Memory B cell (primary cell): ENCODE measurements at places on chromosomes 2 and 18.

- no peak for DNase-seq
These were observed 96.3 kb downstream of the B3GNT2 start for GRCh38 chr2:62292190-62292589.

DNA sequence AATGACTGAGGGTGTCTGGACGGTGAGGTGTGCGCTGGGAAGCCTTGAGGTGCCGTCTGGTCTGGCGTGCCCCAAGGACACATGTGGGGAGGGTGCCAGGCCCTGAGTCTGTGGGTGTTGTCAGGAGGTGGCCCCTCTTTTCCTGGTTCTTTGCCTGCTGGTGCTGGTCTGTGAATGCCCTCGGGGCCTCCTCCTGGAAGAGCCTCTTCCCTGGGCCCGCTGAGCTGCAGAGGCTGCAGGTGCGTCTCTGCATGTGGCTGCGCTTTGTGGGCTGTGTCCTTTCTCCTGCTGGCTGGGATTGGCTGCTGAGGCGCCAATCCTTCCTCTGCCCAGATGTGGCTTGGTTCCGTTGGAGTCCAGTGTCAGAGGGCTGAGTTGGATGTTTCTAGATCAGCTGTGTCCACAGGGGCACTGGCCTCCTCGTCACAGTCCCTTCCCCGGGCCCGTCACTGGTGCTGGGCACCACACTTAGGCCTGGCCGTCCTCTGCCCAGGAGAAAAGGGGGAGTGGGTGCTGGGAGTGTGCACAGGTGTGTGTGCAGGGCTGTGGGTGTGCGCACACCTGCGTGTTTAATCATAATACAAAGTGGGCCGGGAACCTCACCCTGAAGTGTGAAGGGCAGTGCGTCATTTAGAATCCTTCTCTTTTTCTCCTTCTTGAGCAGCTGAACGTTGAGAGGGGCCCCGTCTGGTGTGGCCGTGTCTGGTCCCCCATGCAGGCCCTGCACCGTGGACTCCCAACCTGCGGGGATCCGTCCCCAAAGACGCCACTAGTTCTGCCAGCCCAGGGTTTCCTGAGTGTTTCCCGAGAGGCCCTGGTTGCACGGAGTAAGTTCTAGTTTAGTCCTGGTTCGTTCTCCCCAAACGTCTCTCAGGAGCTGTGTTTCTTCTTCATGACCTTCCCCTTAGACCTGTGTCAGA is 35.5 kb downstream of the RTP5 start:
- DNase-seq = no peak

- DNase-seq = no peak
These were observed 418.7 kb downstream of the MEIS1 start for GRCh38 chr2:66853585-66853984.

- no peak for DNase-seq
These were observed 4.2 kb downstream of the TFPI start for GRCh38 chr2:187549951-187550555.

DNA sequence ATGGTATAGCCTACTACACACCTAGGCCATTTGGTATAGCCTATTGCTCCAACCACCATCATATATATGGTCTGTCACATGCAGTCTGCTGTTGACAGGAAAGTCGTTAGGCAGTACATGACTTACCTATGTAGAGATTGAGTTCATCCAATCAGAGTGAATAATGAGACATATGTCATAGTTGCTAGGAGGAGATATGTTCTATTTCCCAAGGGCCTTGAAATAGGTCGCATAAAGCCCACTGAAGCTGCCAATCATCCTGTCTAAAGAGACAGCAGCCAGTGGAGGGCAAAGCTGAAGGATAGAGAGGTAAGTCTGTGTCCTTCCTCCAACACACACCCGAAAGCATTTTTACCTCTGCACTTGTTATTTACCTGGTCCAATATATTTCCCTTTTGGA is 263.4 kb downstream of the PTPRM start:
- no peak for DNase-seq

DNA sequence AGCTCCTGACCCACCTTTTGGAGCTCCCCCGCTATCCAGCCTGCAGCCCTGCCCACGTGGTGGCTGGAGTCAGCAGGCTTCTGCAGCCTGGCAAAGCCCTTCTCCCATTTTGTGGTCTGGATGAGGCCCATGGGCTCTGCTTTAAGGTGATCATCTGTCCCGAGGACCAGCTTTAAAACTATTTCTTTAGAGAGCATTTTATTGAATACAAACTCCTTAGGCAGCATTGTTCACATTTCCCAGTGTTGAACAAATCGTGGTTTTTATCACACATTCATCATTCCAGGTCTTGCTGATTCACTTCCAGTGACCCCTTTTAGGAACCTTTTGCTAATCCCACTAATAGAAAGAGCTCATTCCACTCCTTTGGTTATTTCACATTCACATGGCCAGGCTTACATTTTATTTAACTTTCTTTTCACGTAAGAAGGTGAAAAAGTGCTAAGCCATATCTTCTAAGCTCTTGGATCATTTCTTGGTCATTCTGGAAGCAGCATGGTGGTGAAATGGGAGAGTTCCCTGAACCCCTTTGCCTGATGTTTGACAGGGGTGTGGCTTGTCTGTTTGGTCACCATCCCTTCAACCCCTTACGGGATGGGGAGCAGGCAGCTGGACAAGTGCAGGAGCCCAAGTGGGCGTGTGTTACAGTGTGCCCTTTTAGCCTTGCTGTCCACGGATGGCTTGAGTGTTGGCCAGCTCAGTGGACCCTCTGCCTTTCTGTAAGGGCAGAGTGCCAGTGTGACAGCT is 80.4 kb upstream of the RAPGEF4 start:
- DNase-seq = no peak

GRCh38 chr18:74299746-74300145 is 8.0 kb upstream of the CYB5A start:
- no peak for DNase-seq

- no peak for DNase-seq
These were observed 667 bp upstream of the SCYGR4 start for GRCh38 chr2:227616631-227617030.

DNA sequence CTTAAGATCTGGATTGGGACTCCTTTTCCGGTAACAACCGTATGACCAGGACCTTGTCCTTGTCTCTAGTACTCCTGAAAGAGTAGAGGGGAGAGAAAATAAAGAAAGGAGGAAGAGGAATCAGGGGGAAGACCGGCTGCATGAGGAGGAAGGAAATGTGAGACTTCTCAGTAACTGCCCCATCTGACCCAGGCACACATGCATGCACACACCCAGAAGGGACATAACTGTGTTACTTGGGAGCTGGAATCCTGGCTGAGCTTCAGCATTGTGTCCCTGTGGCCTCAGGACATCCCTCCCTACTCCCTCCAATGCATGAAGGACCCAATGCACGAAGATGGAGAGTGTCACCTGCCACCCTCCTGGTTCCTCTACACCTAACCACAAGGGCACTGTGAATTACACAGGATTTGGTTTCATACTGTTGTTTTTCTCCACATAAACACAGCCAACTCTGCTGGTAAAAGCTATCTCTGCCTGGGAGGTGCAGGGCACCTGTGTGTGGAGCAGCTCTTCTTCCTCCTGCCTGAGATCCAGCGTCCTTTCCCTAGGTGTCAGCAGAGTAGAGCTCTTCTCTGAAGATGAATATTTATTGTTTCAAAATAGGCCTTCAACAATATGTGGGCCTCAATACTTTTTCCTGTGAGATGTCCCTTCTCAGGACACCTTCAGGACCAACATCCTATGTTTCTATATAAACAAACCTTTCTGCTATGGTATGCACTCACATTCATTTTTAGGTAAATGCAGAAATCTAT is 574.1 kb upstream of the ID2 start:
- DNase-seq = no peak

GRCh38 chr2:111072220-111072871 is 48.4 kb upstream of the BCL2L11 start:
- no peak for DNase-seq

- no peak for DNase-seq
These were observed 81.8 kb downstream of the RTP5 start for GRCh38 chr2:241951316-241951700.

DNA sequence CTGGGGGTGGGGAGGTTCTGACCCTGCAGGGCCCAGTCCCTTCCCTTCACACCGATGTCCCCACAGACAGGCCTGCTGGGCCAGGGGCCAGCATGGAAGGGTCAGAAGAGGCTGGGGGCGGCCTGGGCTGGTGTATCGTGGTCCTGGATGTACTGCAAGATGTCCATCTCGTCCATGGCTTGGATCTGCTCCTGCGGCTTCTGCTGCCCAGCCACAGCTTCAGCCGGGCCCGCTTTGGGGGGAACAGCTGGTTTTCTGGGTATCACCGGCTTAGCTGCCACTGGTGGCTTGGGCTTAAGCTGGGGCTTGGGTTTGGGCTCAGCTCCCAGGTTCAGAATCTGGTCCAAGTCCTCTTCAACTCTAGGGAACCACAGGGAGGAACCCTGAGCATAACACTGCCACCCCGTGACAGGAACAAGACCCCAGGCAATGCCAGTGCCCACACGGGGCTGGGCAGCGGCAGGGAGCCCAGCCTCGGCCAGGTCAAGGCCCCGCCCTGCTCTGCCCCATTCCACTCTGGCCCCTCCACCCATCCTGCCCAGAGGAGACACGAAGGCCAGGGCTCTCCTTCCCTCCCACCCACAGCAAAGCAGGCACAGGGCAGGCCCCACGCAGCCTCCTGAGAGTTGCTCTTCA is 31.9 kb downstream of the HS1BP3 start:
- no peak for DNase-seq

DNA sequence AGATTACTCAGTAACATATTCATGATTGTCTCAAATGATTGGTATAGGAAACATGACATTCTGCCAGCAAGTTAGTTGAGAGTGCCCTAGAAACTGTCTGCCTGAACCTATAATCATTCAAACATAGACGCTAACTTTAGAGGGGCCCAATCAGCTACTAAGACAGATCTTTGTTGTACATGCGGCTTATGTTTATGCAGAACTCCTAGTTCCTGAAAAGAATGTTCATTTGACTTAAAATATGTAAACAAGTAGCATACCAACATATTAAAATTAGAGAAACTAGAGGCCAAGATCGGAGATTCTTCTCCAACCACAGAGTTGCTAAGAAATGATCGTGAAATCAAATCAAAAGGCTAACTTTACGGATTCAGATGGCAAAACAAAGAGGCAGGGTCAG is 4.2 kb upstream of the METAP1D start:
- DNase-seq = no peak

GRCh38 chr18:12038639-12039539 is 54.8 kb upstream of the ANKRD62 start:
- DNase-seq = peak; percentile 78

- no peak for DNase-seq
These were observed 45.7 kb downstream of the GAD1 start for GRCh38 chr2:170862286-170862902.

GRCh38 chr2:150513647-150514046 is 26.2 kb upstream of the RND3 start:
- no peak for DNase-seq

- no peak for DNase-seq
These were observed 59.7 kb upstream of the DNMT3A start for GRCh38 chr2:25401307-25402026.

DNA sequence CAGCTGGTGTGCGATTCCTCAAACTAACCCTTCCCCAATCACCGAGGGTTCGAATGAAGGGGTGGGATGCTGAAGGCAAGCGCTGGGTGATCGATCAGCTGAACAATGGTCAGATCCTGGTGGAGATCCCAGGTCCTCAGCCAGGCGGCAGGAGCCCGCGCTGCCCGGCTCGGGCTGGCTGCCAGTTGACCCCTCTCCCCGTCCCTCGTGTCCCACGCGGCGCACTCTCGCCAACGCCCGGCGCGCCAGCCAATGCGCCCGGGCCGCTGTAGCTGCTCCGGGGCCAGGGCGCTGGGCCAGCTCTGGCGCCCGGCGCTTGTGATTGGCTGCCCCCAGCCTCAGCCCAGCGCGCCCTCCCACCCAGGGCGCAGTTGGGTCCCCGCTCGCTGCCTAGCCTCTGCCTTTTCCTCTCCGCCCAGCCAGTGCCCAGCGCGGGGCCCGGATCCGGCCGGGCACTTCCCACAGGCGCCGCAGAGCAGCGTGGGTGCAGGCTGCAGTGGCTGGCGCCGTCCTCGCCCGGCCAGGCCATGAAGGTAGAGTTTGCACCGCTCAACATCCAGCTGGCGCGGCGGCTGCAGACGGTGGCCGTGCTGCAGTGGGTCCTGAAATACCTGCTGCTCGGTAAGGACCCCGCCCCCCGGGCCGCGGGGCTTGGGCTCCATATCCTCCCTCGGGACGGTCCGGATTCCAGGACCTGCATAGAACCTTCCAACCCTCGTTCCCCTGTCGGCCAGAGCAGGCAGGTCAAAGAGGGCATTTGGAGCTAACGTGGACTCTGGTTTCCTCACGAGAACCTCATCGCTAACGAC is at the start of gene MOGAT1:
TSS of gene MOGAT1 (plus strand) at position 400 of the 809 bp plus-strand sequence. CDS start at position 528, 128 bp downstream.
- no peak for DNase-seq

DNA sequence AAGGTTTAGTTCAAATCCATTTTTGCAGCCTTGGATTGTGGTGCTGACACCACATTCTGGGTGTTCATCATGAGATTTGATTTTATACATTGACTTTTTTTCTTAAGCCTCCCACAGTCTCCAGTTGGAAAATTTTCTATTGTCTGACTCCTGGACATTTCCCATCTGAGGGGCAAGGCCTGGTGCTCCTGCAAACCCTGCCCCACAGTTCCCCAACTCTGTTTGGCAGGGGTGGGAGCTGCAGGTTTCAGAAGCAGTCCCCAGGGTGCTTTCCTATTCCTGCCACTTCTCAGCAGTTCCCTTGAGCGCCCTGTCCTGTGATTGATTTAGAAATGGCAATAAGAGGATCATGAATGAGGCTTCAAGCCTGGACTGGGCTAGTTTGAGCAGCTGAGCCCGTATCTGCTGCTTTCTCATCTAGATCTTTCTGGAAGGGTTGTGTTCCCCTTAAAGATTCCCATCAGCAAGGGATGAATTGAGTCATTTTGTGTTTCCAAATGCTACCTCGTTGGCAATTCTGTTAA is 77.0 kb downstream of the CIB4 start:
- DNase-seq = no peak

DNA sequence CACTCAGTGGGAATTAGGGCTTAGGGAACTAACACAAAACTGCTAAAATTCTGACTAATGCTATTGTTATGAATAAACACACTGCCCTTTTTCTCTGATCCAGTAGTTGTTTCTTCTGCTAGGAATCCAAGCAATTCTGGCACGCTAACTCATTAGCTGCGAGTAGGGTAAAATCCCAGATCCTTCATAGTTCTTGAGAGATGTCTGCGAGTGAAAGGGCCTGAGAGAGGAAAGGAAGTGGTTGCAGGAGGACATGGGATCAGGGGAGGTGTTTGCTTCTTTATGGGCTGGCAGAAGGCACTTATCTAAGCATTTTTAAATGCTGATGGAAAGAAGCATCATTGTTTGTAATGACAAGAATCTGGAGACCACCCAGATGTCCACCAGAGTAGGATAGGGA is 9.4 kb downstream of the MAP3K19 start:
- DNase-seq = no peak

- no peak for DNase-seq
These were observed 540.7 kb upstream of the NETO1 start for GRCh38 chr18:73408469-73408868.

- DNase-seq = no peak
These were observed 184.8 kb downstream of the LRP1B start for GRCh38 chr2:141946016-141946415.

DNA sequence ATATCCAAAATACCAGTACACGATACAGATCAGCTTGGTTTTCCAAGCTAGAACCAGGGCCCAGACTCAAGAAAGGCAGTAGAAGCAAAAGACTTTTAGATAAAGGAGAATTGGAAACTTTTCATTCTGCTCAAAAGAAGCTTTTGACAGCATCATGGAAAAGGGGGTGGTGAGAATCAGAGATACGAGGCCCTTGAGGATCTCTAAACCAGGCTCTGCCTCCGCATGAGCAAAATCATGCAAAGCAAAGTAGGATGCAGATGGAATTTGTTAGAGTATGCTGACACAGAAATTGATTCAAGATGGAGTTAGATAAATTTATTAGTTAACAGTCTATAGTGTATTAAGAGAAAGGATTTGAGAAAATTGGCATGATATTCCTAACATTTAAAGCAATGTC is 39.8 kb downstream of the FAM98A start:
- no peak for DNase-seq

GRCh38 chr2:150778828-150779227 is 291.4 kb upstream of the RND3 start:
- no peak for DNase-seq
